CD14-positive monocyte (primary cell): ENCODE measurements at places on chromosomes 2 and 18.
A peak's percentile ranks its signal among the peaks of the same experiment; 100 is the strongest.

DNA sequence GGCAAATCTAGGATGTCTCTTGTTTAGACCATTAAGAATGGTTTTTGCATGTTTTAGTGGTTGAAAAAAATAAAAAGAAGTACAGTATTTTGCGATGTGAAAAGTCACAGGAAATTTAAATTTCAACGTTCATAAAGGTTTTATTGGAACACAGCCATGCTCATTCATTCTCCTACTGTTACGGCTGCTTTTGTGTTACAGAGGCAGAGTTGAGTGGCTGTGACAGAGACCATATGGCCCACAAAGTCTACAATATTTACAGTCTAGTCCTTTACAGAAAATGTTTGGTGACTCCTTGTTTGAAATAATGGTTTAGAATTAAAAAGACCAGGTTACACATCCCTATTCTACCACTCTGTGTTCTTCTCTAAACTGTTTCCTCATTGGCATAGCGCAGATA lies 48.1 kb downstream of the MYOM1 start:
- DNase-seq: no peak

- no peak for DNase-seq
Measured at GRCh38 chr2:19774805-19775176, 127.0 kb downstream of the TTC32 start.

DNA sequence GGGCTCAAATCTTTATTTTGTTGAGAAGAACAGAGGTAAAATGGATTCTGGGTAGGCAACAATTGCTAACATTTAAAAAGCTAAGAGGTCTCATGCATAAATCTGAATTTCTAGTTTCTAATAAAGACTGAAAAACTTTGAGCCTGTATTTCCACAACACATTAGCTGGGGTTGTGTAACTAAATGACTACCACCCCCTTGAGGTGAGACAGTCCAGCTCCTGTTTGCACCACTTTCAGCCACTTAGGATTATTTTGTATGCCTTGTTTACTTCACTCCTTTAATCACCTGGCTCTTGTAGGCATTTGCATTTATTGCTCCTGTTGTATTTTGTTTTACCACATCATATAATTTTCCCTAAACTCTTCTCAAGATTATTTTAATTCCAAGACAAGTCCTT lies 376.6 kb downstream of the PTH2R start:
- no peak for DNase-seq

DNA sequence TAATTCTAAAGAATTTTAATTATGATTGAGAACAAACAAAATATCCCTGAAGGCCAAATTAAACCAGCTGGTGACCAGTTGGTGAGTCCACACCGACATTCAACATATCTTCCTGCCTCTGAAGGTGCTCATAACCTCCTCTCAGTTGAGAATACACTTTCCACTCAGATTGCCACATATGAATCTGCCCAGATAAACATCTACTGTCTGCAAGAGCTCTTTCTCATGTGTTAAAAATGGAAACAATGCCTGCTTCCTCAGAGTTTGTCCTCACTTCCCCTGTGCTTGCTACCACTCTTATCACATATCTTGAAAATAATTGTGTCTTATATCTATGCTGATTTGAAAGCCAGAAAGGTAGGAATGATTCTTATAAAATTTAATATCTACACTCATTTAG lies 177.7 kb upstream of the GULP1 start:
- no peak for DNase-seq

DNA sequence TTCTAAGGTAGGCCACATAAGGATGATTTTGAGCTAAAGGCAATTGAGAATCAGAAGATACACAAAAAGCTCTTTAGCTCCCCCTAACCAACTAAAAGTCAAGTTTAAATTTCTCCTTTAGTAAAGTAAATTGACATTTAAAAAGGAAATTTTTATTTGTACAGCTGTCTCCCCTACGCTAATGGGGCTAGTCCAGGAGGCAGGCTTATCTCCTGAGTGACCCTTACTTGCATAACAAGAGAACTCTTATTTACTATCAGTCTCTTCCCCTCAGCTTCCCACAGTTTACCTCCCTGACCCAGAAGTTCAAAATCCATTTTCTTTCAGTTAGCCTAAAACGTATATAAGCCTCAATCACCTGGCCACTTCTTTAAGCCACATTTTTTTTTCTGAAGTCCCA lies 1002.8 kb upstream of the NRXN1 start:
- no peak for DNase-seq

GRCh38 chr2:71922091-71922490 lies 225.6 kb downstream of the CYP26B1 start:
- no peak for DNase-seq

DNA sequence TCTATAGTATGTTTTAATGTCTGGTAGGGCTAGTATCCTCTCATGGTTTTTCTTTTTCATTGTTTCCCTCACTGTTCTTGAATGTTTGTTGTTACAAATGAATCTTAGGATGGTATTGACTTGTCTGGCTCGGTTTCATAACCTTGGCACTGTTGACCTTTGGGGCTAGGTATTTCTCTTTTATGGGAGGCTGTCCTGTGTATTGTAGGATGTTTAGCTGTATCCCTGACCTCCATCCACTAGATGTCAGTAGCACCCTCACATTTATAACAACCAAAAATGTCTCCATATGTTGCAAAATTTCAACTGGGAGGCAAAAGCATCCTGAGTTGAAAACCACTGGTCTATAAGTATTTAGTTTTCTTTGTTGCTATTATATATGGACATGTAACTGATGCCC lies 7.0 kb upstream of the AOX1 start:
- DNase-seq: peak; percentile 41

- no peak for DNase-seq
Measured at GRCh38 chr18:64245126-64245861, 96.4 kb upstream of the LINC00305 start.
